ENCODE measurements at places on chromosomes 1 and 21.

DNA sequence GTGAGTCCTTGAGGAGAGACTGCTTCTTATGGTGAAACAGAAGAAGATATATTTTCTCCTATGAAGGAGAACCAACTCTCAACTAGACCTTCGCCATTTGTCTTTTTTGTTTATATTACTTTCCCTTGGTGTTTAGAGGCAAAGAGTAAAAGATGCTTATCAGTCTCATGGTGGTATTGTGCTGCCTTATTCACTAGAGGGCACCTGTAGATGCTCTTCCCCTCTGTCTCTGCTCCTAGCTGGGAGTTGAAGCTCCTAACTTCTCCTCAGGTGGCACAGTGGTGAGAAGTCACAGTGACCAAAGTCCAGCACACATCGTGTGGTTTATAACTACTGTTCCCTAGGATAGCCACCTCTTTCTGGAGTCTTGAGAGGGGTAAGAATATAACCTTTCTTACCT is 1359.6 kb downstream of the PLA2G4A start:
- H3K4me1 ChIP-seq, result no peaks in the 10 kb centered on the region
- H3K4me3 ChIP-seq, result no peak overlapping the region
- H3K27ac ChIP-seq, result no peak overlapping the region
- no peaks in the 10 kb centered on the region for H3K27me3 ChIP-seq
- H3K36me3 ChIP-seq, result no peaks in the 10 kb centered on the region

DNA sequence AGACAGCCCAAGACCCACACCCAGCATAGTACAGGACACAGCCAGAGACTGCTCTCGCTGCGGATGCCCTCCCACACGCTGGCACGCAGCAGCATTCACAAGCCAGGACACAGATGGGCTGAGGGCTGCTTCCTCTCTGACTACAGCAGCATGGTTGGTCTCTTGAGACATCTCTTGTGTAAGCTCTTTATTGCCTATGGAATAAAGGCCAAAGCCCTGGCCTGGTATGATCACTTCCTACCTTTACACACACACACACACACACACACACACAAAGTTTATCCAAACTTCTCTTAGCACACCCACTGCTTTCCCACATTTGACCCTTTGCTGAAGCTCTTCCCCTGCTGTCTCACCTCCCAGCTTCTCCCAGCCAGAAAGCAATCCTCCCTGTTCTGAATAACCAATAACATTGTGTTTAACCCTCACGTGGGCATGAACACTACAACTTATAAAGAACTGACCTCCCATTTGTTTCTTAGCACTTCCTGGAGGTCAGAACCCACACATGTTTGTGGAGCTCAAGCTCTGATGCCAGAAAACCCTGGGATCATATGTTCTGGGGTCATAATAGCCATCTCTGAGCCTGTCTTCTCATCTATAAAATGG is 1.2 kb upstream of the LUZP1 start:
- peak overlapping the region; percentile 80 for H3K4me3 ChIP-seq
- DNase-seq, result peak; percentile 98
- H3K4me1 ChIP-seq, result peaks cover 37% of the 10 kb centered on the region
- peak overlapping the region; percentile 83 for H3K27ac ChIP-seq
- no peaks in the 10 kb centered on the region for H3K27me3 ChIP-seq

GRCh38 chr1:160075836-160076235 is 5.5 kb upstream of the KCNJ9 start:
- peaks cover 29% of the 10 kb centered on the region for H3K27me3 ChIP-seq
- DNase-seq, result no peak
- H3K27ac ChIP-seq, result no peak overlapping the region
- H3K36me3 ChIP-seq, result no peaks in the 10 kb centered on the region
- peaks cover under 1% of the 10 kb centered on the region for H3K4me1 ChIP-seq
- no peak overlapping the region for H3K4me3 ChIP-seq

DNA sequence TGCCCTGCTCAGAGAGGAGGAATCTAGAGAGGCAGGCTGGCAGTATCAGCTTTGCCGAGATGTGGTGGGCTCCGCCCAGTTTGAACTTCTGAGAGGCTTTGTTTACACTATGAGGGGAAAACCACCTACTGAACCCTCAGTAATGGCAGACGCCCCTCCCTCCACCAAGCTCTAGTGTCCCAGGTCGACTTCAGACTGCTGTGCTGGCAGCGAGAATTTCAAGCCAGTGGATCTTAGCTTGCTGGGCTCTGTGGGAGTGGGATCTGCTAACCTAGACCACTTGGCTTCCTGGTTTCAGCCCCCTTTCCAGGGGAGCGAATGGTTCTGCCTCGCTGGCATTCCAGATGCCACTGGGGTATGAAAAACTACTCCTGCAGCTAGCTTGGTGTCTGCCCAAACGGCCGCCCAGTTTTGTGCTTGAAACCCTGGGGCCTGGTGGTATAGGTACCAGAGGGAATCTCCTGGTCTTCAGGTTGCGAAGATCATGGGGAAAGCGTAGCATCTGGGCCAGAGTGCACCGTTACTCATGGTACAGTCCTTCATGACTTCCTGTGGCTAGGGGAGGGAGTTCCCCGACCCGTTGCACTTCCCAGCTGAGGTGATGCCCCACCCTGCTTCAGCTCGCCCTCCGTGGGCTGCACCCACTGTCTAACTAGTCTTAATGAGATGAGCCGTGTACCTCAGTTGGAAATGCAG is 43.6 kb downstream of the C21orf91 start:
- no peak overlapping the region for H3K27ac ChIP-seq
- peaks cover 12% of the 10 kb centered on the region for H3K4me1 ChIP-seq
- H3K27me3 ChIP-seq, result no peaks in the 10 kb centered on the region
- no peak for DNase-seq

DNA sequence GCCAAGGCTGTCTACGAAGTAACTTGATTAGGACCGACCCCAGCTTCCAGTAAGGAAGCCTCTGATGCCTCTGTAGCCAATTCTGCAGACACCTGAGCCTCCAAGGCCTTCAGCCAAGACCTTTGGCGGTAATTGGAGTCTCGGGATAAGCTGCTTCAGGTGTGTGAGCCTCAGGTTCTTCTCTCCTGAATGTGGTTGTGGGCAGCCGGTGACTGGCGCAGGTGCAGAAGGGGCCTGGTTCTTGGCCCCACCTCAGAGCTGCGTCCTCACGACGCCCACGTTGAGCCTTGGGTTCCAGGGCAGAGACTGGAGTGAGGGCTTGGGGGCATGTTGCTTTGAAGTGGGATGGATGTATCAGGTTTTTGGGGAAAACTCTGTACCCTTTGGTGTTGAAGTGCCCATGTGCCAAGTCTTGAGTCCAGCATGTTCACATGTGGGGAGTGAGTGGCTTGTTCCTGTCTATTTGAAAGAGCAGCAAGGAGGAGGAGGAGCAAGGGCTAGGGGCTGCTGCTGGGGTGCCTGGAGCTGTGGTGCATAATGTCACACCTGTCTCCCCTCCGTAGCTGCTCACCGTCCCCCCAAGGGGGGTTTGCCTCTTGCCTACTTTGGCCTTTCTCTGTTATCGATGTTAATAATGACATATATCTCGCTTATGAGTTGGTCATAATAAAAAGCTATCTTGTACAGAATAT is 1.4 kb downstream of the PSEN2 start:
- H3K4me3 ChIP-seq, result no peak overlapping the region
- H3K4me1 ChIP-seq, result no peaks in the 10 kb centered on the region
- H3K27me3 ChIP-seq, result no peaks in the 10 kb centered on the region
- H3K36me3 ChIP-seq, result no peaks in the 10 kb centered on the region
- no peak for DNase-seq
- no peak overlapping the region for H3K27ac ChIP-seq

- no peaks in the 10 kb centered on the region for H3K27me3 ChIP-seq
- no peak overlapping the region for H3K27ac ChIP-seq
- peak overlapping the region; percentile 76 for H3K4me3 ChIP-seq
- H3K4me1 ChIP-seq, result peaks cover 32% of the 10 kb centered on the region
Observed at GRCh38 chr1:202810193-202810614, 550 bp upstream of the PCAT6 start.

DNA sequence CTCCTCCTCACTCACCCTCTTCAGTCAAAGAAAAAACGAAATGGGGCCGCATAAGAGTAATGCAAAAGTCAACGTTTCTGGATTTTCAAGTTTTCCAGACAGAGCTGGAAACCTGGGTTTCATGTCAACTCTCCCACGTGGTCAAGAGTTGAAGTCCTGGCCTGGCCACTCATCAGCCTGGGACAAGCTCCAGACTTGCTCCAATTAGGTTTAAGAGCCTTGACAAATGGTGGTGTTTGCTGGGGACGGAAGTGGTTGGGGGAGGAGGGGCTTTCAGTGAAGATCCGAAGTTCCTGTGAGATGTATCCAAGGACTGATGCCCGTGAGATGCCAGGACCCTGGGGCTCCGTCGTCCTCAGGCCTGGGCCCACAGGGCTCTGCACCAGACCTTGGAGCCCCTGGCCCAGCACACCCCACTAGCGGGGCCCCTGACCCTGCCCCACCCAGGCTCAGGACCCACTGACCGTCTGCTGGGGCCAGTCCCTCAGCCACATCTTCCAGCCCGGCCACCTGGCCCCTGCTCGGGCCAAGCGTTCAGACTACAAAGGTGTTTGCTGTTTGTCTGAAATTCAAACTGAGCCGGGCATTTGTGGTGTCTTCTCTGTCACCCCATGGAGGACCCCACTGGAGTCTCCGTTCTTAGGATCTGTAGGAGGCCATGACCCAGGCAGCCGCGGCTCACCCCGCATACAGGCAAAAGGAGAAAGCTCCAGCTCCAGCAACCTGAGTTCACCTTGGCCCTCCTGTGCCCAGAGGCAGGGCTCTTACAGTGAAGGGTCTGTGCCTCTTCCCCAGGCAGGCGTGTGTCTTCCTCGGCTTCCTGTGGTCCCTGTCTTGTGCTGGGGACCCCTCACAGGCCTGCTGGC is 53.3 kb downstream of the SIK1 start:
- no peaks in the 10 kb centered on the region for H3K36me3 ChIP-seq
- no peaks in the 10 kb centered on the region for H3K27me3 ChIP-seq
- H3K27ac ChIP-seq, result no peak overlapping the region

- no peaks in the 10 kb centered on the region for H3K27me3 ChIP-seq
- no peak overlapping the region for H3K4me3 ChIP-seq
- H3K27ac ChIP-seq, result no peak overlapping the region
- no peaks in the 10 kb centered on the region for H3K36me3 ChIP-seq
- peak; percentile 48 for DNase-seq
Observed at GRCh38 chr1:30111431-30111830, 612.0 kb downstream of the MATN1 start.

GRCh38 chr1:201397675-201398074 is 1.4 kb downstream of the LAD1 start:
- no peaks in the 10 kb centered on the region for H3K36me3 ChIP-seq
- DNase-seq, result no peak
- no peak overlapping the region for H3K27ac ChIP-seq
- H3K4me3 ChIP-seq, result no peak overlapping the region
